ENCODE measurements at places on chromosomes 11 and 22. TPM values are rescaled to one million over a fixed set of nuclear protein-coding genes. Genes with fewer than 3 reads are reported as not detected.

C22orf42 gene
- total RNA-seq, result not detected

DNA sequence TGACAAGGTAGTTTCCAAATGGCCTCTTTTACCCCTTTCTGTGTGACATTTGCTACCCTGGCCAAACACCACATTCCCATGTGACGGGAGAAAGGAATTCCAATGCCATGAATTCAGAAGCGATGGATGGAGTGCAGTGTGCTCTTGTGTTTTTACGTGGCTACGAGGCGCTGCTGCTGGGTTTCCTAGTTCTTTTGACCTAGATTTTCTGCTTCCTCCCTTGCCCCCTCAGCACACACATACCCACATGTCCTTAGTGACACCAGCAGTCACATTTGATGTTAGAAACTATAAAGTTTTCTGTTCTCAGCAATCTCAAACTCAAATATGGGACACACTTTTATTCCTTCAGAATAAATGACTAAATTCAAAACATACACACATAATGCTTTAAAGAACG lies 7.8 kb upstream of the TMA7B start:
- H3K27me3 ChIP-seq, result peaks cover 10% of the 10 kb centered on the region
- H3K4me3 ChIP-seq, result no peak overlapping the region
- no peaks in the 10 kb centered on the region for H3K36me3 ChIP-seq
- H3K4me1 ChIP-seq, result no peaks in the 10 kb centered on the region
- DNase-seq, result no peak
- H3K27ac ChIP-seq, result no peak overlapping the region

- peak within 1 kb of the TSS; percentile 61 for H3K4me3 ChIP-seq
- H3K27me3 ChIP-seq, result peaks cover 30% of the 10 kb centered on the region
- H3K36me3 ChIP-seq, result no peaks in the 10 kb centered on the region
Observed at GRCh38 chr22:18110194-18110953, at the start of gene TUBA8. TUBA8 (plus strand) TSS chr22:18110809; CDS start chr22:18110866, 57 bp downstream.

DNA sequence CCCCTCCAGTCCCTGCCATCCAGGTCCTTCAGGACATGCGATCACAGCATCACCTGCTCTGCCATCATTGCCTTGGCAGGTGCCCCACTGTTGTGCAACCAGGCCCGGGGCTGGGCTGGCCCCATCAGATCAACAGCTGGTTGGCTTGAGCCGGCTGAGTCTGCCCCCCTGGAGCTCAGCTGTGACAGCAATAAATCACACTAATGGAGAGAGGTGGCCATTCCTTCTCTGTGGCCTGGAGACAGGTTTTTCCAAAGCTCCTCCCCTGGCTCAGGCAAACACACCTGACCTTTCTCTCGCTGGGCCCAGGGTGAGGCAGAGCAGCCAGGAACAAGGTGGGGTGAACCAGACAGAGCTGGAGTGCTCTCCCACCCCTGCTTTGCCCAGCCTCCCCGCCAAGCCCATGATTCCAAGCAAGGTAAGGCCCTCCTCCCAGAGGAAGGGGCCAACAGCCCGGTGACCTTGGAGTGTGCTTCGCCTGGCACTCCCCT lies 8.9 kb upstream of the FXYD2 start:
- H3K4me3 ChIP-seq, result no peak overlapping the region
- DNase-seq, result peak; percentile 4
- no peak overlapping the region for H3K27ac ChIP-seq
- peaks cover 11% of the 10 kb centered on the region for H3K27me3 ChIP-seq
- H3K36me3 ChIP-seq, result no peaks in the 10 kb centered on the region

ACR gene
- total RNA-seq, result not detected

LRRN4CL gene
- 9.1 TPM for total RNA-seq

- H3K27me3 ChIP-seq, result no peaks in the 10 kb centered on the region
- H3K4me3 ChIP-seq, result no peak overlapping the region
- peak overlapping the region; percentile 17 for H3K27ac ChIP-seq
- H3K4me1 ChIP-seq, result peaks cover 16% of the 10 kb centered on the region
- peak; percentile 95 for DNase-seq
Observed at GRCh38 chr22:37681556-37682049, 4.5 kb upstream of the NOL12 start.
